ENCODE measurements at places on chromosomes 12 and 14.

- no peak for DNase-seq
Observed at GRCh38 chr14:43207189-43207588, 1299.9 kb downstream of the FSCB start.

DNA sequence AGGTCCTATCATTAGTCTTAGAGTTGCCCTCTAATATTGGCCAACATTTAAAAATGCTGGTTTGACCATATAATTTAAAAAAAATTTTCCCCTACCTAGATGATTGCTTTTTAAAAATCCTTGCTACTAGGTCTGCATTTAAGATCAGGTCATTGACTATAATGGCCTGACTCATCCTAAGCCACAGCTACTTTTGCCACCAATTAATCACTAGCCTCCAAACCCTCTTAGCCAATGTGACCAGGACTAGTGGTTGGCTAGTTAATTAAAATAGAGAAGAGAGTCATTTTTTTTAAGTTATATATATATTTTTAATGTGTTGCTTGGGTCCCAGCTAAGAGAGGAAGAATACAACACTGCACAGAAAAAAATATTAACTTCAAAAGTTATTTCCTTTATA, 57.5 kb downstream of the SOS2 start:
- DNase-seq, result no peak

- no peak for DNase-seq
Observed at GRCh38 chr14:83120187-83120586, 1586.5 kb upstream of the SEL1L start.

DNA sequence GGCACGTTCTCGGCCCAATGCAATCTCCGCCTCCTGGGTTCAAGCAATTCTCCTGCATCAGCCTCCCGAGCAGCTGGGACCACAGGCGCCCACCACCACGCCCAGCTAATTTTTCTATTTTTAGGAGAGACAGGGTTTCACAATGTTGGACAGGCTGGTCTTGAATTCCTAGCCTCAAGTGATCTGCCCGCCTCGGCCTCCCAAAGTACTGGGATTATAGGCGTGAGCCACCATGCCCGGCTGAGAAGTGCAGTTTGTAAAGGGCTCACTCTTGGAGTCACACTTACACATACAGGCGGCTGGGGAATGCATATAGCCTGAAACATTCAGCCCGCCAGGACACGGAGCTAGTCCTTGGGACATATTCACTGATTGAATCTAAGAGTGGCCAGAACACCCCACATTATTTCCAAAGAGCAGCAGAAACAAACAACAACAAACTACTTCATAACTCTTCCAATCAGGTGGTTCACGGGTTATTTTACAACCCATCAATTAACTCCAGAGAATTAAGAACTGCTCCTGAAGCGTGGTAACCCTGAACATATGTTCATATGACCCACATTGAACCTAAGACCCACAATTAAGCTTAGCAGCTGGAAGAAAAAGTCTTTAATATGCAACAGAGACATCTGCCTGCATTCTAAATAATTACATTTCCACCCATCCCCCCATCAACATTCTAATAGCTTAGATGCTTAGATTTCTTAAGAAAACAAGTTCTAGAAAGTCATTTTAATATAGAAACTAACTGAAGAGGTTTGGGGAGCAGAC, 49.2 kb downstream of the SSH1 start:
- no peak for DNase-seq

All from stimulated activated CD8-positive, alpha-beta memory T cell treated with anti-CD3 and anti-CD28 coated beads, Interleukin-2, amount 100 ng/mL, for 1 hour (primary cell).